ENCODE measurements at places on chromosomes 6 and 20. TPM values are rescaled to one million over a fixed set of nuclear protein-coding genes. Genes with fewer than 3 reads are reported as not detected.
A peak's percentile ranks its signal among the peaks of the same experiment; 100 is the strongest.

EPB41L2 gene
- 43.6 TPM for polyA plus RNA-seq

TFAP2A gene
- polyA plus RNA-seq = 0.19 TPM

RRAGD gene
- polyA plus RNA-seq = 0.67 TPM

ECHDC1 gene
- polyA plus RNA-seq = 58.7 TPM

GRCh38 chr6:22008248-22008836 lies 288.5 kb downstream of the PRL start:
- no peak for DNase-seq

DNA sequence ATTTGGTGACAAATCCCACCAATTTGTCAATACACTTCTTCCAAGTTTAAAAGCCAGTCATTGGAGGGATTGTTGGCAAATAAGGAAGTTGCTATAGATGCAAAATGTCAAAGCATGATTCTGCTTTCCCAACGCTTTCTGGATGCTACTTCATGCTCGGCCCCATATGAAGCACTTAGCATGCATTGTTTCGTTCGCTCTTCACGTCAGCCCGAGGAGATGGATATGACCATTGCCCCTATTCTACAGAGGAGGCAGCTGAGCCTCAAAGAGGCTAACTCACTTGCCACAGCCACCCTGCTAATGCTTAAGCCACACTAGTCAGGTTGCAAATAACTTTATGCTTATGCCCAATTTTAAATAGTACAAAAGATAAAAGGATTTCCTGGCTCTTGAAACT lies 2.8 kb upstream of the NXT1 start:
- DNase-seq = no peak

GRCh38 chr6:73801652-73802268 lies 105.8 kb downstream of the CD109 start:
- no peak for DNase-seq

DNA sequence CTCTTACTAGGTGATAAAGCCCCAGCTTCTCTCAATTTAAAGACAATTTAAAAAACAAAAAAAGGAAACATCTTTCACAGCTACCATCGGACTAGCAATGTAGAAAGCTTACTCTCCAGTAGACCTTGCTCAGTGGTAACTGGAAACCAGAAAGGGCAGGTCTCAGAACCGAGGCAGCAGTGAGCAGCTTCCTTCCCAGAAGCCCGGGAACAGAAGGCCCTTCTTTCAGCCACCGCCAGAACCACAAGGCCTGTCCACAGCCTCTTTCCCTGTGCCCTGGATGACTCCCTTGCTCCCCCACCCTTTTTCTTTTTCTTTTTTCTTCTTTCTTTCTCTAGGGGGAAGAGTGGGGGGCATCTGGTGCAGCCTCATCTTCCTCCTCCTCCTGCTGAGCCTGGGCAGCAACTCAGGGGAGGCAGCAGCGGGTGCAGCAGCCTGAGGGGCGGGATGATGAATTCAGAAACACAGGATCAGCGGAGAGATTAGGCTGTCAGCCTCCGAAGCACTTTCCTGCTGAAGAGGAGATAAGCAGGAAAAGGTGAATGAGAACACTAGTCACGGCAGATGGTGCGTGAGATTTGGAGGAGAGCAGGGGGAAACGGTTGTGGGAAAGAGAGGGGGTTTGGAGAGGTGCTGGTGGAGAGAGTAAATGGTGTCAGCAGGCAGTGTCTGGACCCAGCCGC lies 158.5 kb downstream of the ID4 start:
- no peak for DNase-seq

DNA sequence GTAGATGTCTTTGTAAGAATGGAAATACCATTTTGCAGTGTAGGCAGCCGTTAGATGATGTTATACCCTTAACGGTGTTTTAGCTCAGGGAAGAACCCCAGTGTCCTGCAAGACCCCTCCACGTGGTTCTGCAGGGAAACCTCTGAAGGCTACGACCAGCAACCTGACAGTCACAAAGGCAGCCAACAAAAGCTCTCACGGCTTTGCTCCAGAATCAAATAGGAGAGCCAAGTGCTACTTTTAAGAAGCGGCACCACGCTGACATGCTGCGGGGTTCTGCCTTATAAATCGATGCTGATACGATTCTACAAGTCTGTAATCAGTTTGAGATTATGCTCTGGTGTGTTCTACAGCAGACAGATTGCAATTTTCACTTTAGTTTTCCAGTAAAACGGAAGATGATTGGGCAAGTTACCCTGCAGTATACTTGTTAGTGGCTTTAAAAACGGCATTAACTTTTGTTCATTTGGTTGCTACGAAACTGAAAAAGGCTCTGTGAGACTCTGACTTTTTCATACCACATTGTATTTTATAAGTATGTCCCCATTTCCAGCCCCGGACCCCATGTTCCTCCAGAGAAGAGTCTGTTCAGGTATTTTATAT lies 312.9 kb downstream of the SAMD5 start:
- DNase-seq = no peak

DNA sequence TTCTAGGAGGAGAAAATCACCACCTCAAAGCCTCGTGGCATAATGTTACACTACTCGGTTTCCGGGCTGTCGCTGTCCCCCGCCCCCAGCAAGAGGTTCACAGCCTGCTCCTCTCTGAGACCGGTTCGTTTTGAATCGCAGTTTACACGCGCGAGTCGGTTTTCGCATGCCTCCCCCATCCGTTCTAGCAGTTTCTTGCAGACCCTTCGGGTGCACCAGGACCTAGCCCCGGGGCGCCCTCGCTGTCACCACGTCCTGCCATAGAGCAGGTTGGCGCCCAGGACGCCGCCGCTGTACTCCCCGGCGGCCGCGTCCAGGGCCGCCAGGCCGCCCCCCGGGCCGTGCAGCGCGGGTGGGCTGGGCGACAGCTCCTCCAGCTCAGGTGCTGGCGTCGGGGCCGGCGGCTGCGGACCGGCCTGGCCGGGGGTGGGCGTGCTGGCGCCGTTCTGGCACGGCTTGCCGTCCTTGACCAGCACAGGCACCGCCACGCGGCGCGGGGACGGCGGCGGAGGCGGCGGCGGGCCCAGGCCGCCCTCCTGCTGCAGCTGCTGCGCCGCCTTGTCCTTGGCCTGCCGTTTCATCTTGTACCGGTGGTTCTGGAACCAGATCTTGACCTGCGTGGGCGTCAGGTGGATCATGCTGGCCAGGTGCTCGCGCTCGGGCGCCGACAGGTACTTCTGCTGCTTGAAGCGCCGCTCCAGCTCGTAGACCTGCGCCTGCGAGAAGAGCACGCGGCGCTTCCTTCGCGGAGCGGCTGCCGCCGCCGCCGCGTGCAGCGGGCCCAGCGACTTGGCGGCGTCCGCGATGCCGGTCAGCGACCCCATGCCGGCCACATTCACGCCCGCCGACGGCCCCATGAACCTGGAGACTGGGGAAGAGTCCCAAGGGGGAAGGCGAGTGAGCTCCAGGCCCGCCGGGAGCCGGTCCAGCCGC lies 1.4 kb downstream of the NKX2-4 start:
- no peak for DNase-seq

DNA sequence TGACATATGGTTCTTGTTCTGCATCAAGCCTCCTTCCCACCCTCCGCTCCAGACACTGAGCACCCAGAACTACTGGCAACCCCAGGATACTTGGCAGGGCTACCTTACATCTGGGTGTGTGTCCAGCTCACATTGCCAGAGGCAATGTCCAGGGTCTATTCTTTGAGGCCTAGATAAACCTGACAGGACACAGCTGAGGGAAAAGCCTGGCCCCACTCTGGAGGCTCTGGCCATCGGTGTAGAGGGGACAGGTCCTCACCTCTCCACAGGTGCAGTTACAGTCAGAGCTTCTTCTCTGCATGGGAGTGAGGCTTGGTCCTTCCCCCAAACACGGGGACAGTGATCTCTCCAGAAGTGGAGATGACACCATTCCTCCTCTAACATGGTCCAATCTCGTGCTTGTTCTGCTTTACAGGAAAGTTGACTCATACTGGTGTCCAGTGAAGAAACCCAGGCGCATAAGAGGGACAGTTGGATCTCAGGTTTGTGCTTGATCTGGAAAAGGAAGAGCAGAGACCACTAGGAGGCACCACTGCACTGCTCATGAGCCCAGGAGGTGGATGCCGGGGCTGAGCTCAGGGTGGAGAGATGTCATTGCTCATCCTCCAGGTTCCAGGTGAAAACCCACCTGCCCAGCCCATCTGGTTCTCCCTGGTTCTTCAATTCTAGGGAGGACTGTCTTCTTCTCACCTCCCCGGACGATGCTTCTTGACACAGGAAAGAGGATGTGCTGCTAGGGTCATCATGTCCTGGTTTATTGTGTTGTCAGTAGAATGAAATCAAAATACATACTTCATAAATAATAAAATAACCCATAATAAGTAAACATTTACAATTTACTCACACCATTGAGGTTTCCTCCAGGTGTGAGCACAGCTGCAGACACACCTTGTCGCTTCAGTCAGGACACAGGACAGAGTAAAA lies 14.7 kb downstream of the HLA-F start:
- DNase-seq = peak; percentile 76

GRCh38 chr6:90917376-90917775 lies 330.5 kb upstream of the MAP3K7 start:
- DNase-seq = no peak

GRCh38 chr6:157710604-157711003 lies 112.4 kb upstream of the SNX9 start:
- peak; percentile 7 for DNase-seq

Data from small intestine (tissue), 16 donors.